ENCODE measurements at places on chromosomes 5 and 9.

GRCh38 chr5:84298628-84299027 is 86.1 kb downstream of the EDIL3 start:
- no peak for DNase-seq

- no peak for DNase-seq
These were observed 456.0 kb upstream of the CTNND2 start for GRCh38 chr5:12360218-12360617.

GRCh38 chr9:129059796-129060785 is 20.8 kb upstream of the DOLPP1 start:
- DNase-seq, result no peak

- no peak for DNase-seq
These were observed 115.9 kb downstream of the GADD45G start for GRCh38 chr9:89720696-89721175.

- no peak for DNase-seq
These were observed 39.9 kb upstream of the ASTN2 start for GRCh38 chr9:117454711-117455110.

DNA sequence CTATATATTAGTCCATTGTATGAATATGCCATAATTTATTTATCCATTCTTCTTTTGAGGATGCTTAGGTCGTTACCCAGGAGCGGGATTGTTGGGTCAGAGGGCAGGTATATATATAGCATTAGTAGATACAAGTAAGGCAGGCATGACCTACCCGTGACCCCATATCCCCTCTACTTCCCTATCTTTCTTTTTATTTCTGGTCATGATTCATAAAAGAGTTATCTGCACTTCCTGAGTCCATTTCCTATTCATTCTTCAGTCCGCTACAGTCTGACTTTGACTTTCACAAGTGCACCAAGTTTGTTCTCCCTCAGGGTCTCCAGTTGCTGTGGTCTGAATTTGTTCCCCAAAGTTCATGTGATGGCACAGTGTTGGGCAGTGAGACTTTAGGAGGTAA is 6.9 kb downstream of the RHOBTB3 start:
- no peak for DNase-seq

GRCh38 chr9:117526674-117527073 is 111.8 kb upstream of the ASTN2 start:
- DNase-seq, result no peak
